Suppressor macrophage (primary cell): ENCODE measurements at places on chromosomes 11 and 22.

DNA sequence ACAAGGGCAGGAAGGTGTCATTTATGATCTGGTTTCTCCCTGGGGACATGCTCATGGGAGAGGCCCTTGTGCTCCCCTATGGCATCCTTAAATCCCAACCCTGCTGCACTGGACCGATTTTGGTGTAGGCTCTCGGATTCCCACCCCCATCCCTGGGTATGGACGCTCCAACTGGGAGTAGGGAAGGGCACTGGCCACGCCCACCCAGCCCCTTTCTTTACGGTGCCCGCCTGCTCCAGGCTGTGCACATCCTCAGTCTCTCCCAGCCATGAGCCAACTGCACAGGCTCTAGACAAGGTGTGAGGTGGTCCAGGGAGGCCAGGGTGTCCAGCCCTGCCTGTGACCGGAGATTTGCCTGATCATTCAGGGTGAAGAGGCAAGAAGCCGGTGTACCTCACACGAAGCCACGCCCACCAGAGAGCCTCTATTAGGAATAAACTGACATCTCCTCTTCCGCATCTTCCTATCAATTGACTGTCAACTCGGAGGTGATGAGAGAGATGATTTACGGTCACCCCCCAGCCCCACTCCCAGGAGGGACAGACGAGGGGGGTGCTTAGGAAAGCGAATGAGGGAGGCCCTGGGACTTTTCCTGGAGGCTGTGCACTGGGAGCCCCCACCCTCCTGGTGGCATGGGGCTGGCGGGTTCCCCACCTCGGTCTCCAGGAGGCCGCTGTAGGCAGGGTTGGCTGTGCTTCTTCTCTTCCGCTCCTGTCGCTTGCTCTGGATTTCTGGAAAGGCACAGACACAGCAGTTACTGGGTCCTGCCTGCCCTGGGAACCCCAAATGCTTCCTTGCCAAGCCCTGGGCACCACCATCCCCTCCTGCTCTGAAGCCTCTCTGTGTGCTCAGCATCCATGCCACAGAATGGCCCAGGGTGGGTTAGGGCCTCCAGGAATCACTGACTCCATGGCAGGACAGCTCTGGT is 116.7 kb downstream of the PHF21B start:
- no peak for DNase-seq

DNA sequence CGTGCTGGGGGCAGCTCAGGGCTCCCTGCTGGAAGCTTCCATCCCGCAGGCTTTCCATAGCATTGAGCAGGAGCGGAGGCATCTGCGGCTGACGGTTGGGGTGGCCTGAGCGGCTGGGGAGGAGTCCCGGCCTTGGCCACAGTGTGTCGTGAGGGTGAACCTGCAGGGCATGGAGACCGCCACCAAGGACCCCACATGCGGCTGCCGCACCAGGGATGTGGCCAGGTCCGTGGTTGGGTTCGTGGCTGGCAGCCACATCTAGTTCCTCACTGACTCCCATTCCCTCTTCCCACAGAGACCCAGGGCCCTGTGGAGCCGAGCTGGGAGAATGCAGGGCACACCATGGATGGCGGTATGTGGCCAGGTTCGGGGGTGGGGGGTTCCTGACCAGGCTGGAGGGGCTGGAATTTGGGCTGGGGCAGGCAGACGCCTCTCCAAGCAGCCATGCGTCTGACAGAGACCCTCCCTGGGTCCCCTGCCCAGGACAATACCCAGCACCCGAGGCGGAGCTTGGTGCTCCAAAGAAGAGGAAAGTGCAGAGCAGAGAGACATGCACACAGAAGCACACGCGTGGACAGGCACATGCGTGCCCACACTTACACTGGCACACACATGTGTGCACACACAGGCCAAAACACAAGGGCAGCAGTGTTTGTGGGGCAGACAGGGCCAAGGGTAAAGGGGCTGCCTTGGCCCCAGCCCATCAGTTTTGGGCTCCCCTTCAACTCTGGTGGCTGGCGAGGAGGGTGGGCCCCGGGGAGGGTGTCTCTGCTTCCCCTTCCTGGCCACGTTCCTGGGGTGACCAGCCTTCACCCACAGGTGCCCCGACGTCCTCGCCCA is 2.7 kb downstream of the MUC5B start:
- DNase-seq, result no peak

DNA sequence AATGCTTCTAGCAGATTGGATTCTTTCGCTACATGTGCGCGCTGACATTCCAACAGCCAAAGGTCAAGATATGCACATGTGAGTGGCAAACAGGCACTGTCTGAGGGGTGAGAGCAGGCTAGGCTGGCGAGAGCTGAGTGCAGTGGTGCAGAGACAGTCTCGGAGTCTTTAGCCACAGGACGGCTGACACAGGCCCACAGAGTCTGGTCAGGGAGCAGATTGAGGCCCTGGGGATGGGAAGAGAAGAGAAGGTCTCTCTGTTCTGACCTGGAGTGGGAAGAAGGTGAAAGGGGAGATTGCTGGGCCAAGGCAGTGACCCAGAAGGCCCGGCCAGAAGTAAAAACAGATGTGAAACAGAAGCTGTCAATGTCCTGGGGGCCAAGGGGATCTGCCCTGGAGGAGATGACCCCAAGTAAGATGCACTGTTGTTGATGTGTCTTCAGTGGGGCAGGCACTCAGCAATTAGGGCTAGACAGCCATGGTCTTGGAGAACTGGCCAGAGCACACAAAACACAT is 197.8 kb downstream of the ETS1 start:
- DNase-seq, result no peak

DNA sequence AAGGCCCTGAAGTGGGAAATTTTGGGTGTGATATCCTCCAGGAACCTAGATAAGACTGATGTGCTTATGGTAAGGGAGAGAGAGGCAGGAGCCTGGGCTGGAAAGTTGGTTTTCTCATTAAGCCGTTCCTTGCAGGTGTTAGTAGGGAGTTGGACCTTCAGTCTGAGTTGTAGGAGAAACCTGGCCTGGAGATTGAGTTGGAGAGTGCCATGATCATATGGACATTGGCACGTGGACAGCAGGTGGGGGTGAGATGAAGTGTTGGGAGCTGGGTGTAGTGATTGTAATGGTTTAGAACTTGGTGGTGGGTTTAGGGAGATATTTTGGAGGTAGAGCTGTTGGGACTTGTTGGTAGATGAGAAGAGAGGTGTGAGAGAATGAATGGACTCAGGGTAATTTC is 4.9 kb downstream of the PPP6R2 start:
- DNase-seq, result no peak

DNA sequence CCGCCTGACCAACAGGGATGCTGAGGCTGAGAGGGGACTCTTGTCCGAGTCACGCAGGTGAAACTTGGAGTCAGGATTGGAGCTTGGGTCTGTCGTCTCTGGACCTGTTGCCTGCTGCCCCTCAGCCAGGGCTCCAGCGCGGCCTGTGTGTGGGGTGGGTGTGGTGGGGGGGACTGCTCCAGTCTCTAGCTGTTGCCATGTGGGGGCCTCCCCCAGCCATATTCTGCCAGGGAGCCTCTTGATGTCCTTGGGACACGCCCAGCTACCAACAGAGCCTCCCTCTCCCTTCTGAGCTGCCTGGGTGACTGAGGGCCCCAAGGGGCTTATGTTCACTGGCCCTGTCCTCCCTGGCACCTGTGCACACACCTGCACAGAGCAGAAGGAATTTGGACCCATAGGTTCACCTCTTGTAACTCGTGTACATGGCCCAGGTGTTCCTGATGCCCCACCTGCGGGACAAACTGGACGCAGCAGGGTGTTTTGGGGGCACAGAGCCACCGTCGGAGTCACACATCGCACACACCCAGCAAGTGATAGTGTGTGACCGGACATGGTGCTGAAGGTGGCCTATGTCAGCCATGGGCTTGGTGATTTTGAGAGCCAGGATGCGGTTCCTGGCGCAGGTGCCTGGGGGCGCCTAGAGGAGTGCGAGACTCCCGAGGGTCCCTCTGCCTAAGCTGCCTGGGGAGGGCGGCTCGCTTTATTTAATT is 252.3 kb downstream of the TBC1D22A start:
- no peak for DNase-seq

DNA sequence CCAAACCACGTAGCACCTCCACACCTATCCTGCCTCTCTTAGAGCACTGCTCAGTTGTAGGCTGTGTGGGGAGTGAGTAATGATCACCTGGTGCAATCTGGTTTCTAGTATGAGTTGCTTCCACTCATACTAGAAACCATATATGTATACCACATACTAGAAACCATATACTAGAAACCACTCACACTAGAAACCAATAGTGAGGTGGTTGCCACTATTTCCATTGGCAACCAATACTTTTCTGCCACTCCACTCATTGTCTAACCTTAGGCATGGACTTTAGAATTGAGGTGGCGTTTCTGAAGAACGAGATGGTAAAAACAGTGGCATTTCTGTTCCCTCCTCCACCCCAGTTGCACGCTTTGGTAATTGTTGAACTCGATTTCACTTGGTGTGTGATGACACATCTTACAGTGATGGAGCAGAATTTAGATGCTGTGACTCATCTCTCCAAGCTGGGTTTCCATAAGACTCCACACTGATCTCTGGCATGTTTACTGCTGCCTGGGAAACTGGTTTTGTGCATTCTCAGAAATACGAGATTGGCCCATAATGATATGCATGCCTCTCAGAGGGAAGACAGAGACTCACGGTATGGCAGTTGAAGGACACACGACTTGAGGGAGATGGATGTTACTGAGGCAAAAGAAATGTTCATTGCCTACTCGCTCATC is 82.9 kb downstream of the KIRREL3 start:
- DNase-seq, result no peak

DNA sequence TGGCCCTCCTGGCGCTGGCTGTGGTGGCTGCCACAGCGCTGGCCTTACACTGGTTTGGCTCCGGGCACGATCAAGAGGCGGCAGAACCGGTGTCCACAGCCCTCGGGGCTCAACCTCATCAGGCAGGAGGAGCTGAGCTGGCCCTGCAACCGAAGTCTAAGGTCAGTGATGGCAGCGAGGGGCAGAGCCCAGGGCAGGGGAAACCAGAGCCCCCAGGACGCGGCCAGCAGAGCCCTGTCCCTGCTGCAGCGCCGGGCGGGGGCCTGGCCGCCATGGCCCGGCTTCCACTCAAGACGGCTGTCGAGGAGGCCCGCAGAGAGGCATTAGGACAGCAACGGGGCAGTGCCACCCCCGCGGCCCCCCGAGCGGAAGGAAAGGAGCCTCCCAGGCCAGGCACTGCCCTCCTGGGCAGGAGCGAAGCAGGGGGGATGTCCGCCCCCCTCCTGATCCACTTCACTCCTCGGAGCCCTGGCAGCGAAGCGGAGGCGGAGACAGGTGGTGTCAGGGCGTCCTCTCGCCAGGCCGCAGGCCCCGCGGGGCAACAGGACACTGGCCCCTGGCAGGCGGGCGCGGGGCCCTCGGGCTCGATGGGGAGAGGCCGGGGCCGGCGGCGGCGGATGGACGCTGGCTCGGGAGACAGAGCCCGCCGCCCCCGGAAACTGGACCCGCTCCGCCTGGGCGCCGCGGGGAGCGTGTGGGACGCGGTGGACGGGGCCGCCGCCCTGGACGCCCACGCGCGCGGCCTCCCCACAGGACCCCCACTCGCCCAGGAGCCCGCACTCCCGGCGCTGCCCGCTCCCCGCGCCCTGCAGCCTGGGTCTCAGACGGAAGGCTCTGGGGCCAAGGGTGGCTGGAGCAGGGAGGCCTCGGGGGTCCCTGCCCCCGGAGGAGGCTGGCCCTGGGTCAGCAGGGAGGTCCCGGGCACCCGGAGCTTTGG is 895 bp downstream of the KLHDC7B start:
- no peak for DNase-seq
